Activated CD4-positive, alpha-beta T cell treated with anti-CD3 and anti-CD28 coated beads, Interleukin-2, amount 50 U/mL, for 1 hour (primary cell): ENCODE measurements at places on chromosomes 4 and X.

- DNase-seq: no peak
Measured at GRCh38 chr4:84647312-84647884, 64.5 kb downstream of the CDS1 start.

DNA sequence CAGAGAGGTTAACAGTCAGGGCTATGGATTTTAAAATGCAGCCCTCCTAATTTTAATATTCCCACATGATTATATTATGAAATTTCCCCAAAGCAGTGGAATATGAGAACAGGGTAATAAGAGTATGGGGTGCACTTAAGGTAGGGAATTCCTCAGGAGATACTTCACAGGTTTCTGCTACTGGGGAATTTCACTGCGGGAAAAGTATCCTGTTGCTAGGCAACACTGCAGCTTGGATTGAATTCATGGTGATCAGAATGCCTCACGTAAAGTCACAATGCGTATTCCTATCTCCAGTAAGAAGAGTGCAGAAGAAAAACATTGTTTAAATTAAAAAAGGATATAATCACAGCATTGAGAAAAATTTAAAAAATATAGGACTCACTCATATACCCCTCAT lies 398.1 kb upstream of the RPS6KA3 start:
- DNase-seq: no peak

GRCh38 chr4:63226229-63226628 lies 1183.0 kb downstream of the TECRL start:
- DNase-seq: no peak

DNA sequence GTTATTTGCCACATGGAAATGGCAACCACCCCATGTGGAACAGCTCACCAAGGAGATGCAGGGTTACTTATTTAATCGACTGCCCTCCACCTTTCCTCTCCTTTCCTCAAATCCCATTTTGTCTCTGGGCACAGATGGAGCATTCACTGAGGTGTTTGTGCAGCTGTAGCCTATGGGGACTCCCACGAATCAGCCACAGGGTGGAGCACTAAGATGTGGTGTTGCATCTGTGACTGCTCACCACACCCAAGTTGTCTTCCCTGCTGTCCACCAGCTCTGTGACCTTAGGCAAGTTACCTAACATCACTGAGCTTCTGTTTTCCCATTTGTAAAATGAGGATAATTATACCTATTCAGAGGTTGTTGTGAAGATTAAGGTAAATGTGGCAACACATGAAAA lies 252.4 kb upstream of the CPEB2 start:
- DNase-seq: peak; percentile 1

DNA sequence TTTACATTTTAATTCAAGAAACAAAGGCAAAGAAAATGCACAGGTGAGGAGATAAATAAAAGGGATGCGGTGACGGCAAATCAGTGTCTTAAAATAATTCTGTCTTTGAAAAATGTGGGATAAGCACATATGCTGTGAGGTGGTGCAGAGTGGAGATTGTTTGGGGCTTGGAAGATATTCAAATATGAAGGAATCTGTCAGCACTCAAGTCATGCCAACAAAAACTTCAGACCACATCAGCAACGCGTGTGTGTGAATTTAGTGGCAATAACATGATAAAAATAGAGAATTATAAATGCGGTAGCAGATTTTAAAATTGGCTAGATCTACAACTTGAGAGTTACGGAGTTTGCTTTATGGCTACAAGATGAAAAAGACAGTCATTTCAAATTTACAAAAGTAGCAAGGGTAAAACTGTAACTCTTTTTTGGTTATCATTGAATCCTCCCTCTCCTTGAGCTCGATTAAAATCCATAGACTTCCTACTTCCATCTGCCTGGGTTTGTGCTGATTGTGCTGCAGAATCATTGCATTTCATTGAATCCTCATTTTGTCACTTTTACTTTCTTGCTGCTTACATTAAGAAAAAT lies 71.5 kb upstream of the VCX2 start:
- no peak for DNase-seq

- DNase-seq: no peak
Measured at GRCh38 chr4:158995965-158996364, 106.9 kb upstream of the RAPGEF2 start.

GRCh38 chr4:87241336-87241735 lies 20.9 kb upstream of the KLHL8 start:
- DNase-seq: no peak

- no peak for DNase-seq
Measured at GRCh38 chr4:184274286-184274951, 56.7 kb upstream of the ENPP6 start.

DNA sequence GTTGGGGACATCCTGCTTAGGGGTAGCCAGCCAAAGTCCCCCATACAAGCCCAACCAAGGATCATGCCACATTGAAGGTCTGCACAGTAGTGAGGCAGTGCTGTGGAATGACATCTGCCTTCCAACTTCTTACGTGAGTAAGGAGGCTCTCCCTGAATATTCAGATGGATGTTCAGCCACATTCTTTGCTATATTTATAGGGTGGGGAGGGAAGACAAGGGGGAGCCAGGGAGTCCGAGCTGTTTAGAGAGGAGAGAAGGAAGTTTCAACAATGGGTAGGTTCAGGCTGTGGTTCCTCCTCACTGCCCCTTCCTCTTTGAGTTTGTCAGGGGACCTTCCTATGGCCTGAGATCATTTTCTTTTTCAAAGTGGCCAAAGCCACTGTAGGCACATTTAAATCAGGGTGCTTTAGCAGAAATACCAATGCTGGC lies 29.8 kb downstream of the MSN start:
- DNase-seq: no peak

GRCh38 chr4:95887551-95887950 lies 47.7 kb downstream of the PDHA2 start:
- DNase-seq: no peak

DNA sequence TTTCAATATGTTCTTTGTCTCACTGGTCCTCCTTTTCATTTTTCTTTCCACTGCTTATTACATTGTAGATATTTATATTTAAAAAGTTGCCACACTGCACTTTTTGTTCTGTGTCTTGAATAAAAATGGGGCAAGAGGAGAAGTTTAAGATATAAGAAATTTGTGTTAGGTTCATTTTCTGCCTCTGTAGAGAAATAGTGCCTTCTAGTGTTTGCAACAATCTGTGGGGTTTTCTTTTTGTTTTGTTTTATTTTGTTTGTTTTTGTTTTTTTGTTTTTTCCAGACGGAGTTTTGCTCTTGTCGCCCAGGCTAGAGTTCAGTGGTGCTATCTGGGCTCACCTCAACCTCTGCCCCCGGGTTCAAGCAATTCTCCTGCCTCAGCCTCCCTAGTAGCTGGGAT lies 20.1 kb upstream of the SMIM14 start:
- DNase-seq: no peak

GRCh38 chrX:39065051-39065871 lies 264.0 kb downstream of the MID1IP1 start:
- DNase-seq: no peak

- no peak for DNase-seq
Measured at GRCh38 chr4:178823673-178824295, 1381.5 kb upstream of the AGA start.

GRCh38 chr4:128560754-128561495 lies 248.6 kb upstream of the JADE1 start:
- no peak for DNase-seq

DNA sequence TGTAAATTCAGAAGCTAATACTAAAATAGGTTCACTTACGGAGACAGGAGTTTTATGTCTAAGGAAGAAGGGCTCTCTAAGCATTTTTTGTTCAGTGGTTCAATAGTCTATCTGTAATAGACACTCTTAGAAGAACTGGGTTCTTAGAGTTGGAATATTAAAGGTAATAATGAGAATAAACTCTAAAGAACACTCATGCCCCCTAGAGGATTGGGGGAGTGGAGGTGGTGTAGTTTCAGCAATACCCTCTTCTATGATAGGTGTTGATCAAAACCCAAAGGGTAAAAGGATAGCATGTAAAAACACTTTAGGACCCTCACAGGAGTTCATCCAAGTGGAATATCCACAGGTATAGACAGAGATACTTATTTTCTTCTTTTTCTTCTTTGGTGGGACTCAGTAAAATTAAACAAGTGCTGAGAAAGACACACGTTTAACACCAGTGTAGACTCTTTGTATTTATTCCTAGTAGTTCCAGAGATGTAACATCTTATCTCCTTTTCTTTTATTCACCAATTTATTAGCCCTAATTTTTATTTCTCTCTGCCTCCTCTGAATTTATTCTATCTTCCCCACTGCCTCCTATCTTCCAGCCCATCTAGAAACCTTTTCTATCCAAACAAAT lies 25.7 kb upstream of the MND1 start:
- DNase-seq: peak; percentile 16

- DNase-seq: no peak
Measured at GRCh38 chrX:16251782-16252181, 84.5 kb downstream of the MAGEB17 start.

DNA sequence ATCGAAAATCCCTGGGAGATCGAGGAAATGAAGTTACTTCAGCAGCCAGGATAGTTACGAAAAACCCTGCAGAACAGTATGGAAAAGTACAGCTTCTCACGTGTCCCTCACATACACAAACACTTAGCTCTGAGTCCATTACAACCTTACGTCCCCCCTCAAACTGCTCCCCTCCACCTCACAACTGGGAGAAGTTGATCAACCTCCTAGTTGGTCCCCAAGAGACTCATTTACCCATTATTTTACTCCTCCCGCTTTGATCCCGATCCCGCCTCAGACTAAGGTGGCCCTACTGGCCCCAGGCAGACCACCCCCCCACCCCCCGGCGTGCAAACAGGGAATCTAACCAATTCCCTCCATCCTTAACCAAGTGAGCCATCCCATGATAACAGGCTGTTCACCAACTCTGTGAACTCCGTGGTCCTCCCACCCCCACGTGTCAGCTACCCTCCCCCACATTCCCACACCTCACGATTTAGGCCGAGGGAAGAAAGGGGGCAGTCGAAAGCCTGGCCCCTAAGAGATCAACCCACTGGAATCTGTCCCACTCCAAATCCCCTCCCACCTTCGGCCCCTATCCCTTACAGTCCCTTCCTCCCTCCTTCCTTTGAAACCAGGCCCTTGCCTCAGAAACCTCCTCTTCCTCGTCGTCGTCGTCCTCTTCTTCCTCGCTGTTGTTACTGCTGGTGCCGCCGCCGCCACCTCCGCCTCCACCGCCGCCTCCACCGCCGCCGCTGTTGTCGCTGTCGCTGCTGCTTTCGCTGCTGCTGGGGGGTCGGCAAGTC lies 755 bp downstream of the ANKRD17 start:
- DNase-seq: no peak

DNA sequence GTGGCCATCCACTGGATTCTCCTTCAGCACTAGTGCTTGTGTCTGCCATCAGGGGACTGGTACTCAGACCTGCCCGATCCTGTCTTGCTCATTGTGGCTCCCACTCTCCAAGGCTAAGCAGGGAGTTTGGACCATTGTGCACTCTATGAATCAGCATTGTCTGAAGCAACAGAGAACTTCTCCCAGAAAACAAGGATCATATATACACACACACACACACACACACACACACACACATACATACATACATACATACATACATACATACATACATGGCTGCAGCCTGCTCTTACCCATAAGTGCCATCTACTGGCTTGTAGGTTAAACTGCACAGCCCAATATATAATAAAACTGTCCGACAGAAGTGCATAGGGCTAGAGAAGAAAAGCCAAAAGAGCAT lies 345.3 kb upstream of the LCORL start:
- DNase-seq: no peak

- no peak for DNase-seq
Measured at GRCh38 chrX:10172877-10173276, 16.1 kb downstream of the CLCN4 start.

DNA sequence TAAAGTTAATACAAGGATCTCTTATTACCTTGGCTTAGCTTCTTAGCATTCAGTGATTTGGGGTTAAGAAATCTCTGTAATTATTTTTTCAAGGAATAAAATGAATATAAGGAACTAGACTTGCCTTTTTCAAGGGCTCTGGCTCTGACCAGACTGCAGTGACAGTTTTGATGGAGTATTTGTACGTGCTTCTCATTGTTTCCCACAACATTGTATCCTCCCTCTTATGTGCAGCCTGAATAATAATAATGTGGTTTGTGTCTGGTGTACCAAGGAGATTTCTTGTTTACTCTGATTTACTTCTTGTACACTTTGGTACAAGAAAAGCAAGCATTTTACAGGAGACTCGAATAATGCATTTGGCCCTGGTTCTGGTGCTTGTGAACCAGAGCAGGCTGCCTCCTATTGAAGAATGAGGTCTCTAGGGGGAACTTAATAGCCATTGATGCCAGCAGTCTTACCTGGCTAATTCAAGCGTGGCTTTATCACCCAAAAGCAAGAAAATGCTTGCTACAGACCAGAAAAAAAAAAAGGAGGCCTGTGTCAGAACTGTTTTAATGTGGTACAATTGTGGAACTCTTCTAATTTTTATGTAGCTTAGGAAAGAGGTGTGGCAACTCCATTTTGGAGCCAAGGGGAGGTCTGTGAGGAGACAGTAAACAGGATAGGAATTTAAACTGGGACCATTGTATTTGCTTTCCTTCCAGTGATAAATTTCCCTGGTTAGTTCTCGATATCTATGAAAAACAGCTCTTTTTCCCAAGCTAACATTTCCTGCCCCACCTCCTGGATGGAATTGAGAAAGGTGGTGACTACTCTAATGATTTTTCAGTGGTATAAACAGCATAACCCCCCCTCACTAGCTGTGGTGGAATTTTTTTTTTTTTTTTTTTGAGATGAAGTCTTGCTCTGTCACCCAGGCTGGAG lies 5.6 kb downstream of the OTC start:
- no peak for DNase-seq

DNA sequence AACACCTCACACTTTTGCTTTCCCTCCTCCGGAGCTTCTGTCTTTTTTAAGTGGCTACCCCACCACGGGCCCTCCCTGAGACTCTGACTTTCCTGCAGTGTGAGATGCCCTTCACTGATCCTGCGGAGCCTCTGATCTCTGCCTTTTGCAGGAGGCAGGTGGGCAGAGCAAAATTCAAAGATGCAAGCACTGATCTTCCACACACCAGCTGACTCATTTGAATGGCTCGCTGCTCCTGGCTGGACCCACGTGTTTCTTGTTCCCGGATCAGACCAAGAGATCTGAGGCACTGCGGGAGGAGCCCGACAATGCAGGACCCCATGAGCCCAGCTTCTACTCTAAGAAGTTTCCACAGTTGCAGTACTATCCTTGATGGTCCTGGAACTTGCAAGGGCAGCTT lies 1607.9 kb upstream of the TENM3 start:
- DNase-seq: no peak

- DNase-seq: no peak
Measured at GRCh38 chrX:3545901-3546300, 167.5 kb downstream of the PRKX start.

- no peak for DNase-seq
Measured at GRCh38 chr4:107548211-107548905, 171.7 kb downstream of the PAPSS1 start.
